ENCODE measurements at places on chromosomes 3 and 15. TPM values are rescaled to one million over a fixed set of nuclear protein-coding genes. Genes with fewer than 3 reads are reported as not detected.

Gene P2RY12
- not detected for total RNA-seq

Gene GRAMD2A
- total RNA-seq: not detected

Gene CPNE4
- 5.1 TPM for total RNA-seq

Gene CCR3
- not detected for total RNA-seq

Gene ACTL6A
- total RNA-seq: 55.8 TPM

Gene C15orf62
- total RNA-seq: 0.16 TPM

Gene CRABP1
- 1.2 TPM for total RNA-seq

Gene ADAMTSL3
- 0.35 TPM for total RNA-seq
